Large intestine (tissue), 12 donors: ENCODE measurements at places on chromosomes 2 and 18. TPM values are rescaled to one million over a fixed set of nuclear protein-coding genes. Genes with fewer than 3 reads are reported as not detected.
A peak's percentile ranks its signal among the peaks of the same experiment; 100 is the strongest.

DNA sequence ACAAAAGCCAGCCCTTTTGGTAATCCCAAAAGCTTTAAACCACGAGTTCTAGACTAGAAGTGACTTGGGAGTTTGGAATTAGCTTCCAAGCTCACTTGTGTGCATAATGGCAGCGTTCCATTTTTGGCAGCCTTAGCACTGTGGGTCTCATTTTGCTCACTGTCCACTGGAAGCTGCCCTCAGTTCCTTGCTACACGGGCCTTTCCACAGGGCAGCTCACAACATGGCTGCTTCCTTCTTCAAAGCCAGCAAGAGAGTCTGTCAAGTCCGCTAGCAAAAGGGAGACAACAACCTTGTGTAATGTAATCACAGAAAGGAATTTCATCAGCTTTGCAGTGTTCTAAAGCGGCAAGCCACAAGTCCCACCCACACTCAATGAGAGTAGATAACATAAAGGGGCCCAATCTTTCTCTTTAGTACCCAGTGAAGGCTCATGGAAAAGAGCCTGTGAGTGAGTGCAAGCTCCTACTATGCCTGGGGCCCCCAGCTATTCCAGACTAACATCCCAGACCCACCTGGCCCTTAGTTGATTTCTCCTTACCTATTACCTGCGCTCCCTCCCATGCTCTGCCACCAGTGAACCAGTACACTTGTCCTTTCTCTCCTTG is 239.7 kb upstream of the FBXO11 start:
- H3K4me1 ChIP-seq = peaks cover 5% of the 10 kb centered on the region
- peak; percentile 74 for DNase-seq
- no peaks in the 10 kb centered on the region for H3K36me3 ChIP-seq
- H3K4me3 ChIP-seq = no peak overlapping the region
- no peaks in the 10 kb centered on the region for H3K27me3 ChIP-seq
- H3K27ac ChIP-seq = peak overlapping the region; percentile 41

- H3K27ac ChIP-seq = no peak overlapping the region
- no peaks in the 10 kb centered on the region for H3K4me1 ChIP-seq
- no peaks in the 10 kb centered on the region for H3K36me3 ChIP-seq
- no peak overlapping the region for H3K4me3 ChIP-seq
- H3K27me3 ChIP-seq = no peaks in the 10 kb centered on the region
- DNase-seq = no peak
Measured at GRCh38 chr2:46806526-46806925, 109.1 kb downstream of the MCFD2 start.

DNA sequence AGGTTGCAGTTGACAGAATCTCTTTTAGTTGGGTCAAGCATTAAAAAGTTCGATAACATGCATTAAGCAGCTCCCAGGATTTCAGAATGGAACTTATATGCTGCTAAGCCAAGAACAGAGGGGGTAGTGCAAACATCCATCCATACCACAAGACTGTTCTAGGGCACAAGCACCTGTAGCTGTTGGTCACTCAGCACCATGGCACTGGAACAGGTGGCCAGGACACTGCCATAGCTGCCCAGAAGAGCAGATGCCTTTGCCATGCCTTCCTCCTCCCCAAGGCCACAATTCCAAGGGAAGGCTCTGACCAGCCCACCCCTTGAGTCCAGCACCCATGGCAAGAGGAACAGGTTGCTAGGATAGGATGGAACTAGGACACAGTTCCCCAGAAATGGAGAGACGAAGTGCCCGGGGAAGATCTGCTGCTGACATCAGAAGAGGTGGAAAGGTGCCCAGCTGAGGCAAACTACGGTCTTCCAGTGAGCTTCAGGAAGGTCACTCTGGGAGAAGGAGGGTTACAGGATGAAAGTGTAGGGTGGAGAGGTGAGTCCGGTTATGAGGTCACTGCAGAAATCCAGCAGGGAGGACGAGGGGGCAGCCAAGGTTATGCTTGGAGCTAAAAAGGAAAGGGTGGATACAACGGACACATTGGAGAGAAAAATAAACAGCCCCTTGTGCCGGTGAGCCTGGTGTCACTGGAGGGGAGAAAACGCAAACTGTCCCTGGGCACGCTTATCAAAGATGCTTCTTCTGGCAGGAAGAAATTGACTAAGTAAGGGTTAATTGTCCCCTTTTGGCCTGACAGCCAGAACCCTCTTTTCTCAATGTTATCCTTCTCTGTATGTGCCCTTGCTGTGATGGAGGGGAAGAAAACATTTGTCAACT is 41.9 kb downstream of the C1QL2 start:
- H3K27me3 ChIP-seq = peaks cover 18% of the 10 kb centered on the region
- no peak for DNase-seq
- H3K4me3 ChIP-seq = no peak overlapping the region
- no peaks in the 10 kb centered on the region for H3K4me1 ChIP-seq
- H3K27ac ChIP-seq = no peak overlapping the region

DNA sequence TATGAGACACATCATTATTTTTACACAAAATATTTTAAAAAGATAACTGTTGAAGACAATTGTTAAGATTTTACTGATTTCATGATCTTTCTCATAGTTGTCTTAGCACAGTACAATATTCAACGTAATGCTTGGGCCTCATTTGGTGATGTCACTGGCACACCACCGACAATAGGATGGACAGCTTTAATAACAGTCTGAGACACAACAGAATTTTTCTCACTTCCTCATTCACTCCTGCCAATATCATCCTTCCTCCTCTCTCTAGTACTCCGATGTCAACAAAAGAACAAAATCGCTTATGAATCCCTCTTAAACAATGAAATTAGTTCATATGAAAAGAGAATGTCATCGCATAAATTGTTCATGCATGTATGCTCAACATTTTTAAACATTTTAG is 461.9 kb upstream of the CDH7 start:
- no peaks in the 10 kb centered on the region for H3K27me3 ChIP-seq
- H3K27ac ChIP-seq = no peak overlapping the region
- no peak overlapping the region for H3K4me3 ChIP-seq
- no peak for DNase-seq
- H3K4me1 ChIP-seq = no peaks in the 10 kb centered on the region

DNA sequence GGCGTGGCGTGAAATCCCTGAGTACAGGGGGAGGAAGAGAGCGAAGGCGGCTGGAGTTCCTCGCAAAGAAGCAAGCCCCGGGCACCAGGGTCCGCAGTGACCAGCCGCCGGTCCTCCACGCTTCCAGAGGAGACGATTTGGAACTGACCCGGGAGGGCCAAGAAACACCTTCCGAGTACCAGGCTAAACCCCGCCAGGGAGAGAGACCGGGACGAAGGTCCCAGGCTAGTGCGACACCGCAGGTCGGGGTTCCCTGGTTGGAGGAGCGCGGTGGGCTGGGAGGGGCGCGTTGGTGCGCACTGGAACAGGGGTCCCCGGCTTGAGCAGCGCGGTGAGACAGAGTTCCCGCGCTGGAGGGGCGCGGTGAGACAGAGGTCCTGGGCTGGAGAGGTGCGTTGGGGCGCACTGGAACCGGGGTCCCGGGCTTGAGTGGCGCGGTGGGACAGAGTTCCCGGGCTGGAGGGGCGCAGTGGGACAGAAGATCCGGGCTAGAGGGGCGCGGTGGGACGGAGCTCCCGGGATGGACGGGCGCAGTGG is 901 bp downstream of the WDFY1 start:
- no peaks in the 10 kb centered on the region for H3K27me3 ChIP-seq
- H3K4me3 ChIP-seq = peak overlapping the region; percentile 93
- H3K4me1 ChIP-seq = peaks cover 18% of the 10 kb centered on the region
- no peaks in the 10 kb centered on the region for H3K36me3 ChIP-seq
- H3K27ac ChIP-seq = peak overlapping the region; percentile 83

GRCh38 chr2:210964141-210964764 is 407.9 kb downstream of the CPS1 start:
- H3K4me3 ChIP-seq = no peak overlapping the region
- DNase-seq = no peak
- no peaks in the 10 kb centered on the region for H3K4me1 ChIP-seq
- H3K36me3 ChIP-seq = no peaks in the 10 kb centered on the region
- no peak overlapping the region for H3K27ac ChIP-seq
- no peaks in the 10 kb centered on the region for H3K27me3 ChIP-seq

- H3K36me3 ChIP-seq = no peaks in the 10 kb centered on the region
- H3K27ac ChIP-seq = no peak overlapping the region
- H3K4me1 ChIP-seq = no peaks in the 10 kb centered on the region
- no peak for DNase-seq
Measured at GRCh38 chr2:62334440-62335058, 138.6 kb downstream of the B3GNT2 start.

DNA sequence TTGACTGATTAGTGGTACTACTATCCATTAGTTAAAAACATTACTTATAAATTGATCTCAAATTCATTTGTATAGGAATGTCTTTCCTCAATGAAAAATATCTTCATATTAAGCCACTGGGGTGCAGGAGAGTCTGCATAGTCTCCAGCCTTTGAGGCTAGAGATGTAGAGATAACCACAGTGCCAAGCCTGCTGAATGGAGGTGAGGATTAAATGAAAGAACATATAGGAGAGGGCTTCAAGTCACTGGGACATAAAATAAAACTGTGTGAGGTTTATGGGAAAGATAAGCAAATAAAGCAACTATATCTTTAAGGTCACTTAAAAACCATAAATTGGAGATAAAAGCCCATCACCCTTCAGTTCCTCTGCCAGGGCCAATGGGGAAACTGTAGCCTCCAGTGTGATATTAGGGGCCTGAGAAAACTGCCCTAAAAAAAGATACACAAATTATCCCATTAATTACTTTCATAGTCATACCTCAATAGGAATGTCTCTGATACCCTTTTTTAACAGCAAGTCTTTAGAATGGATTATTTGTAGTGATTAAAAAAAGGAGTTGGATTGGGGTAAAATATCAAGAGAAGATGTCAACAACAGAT is 27.6 kb downstream of the GALNT3 start:
- H3K4me1 ChIP-seq = no peaks in the 10 kb centered on the region
- no peaks in the 10 kb centered on the region for H3K27me3 ChIP-seq
- peaks cover 6% of the 10 kb centered on the region for H3K36me3 ChIP-seq
- no peak overlapping the region for H3K4me3 ChIP-seq
- no peak overlapping the region for H3K27ac ChIP-seq
- no peak for DNase-seq

GRCh38 chr2:64863097-64863820 is 125.9 kb upstream of the SLC1A4 start:
- no peak for DNase-seq
- peaks cover 11% of the 10 kb centered on the region for H3K27me3 ChIP-seq
- no peak overlapping the region for H3K4me3 ChIP-seq
- H3K4me1 ChIP-seq = peaks cover 17% of the 10 kb centered on the region
- H3K36me3 ChIP-seq = no peaks in the 10 kb centered on the region

DNA sequence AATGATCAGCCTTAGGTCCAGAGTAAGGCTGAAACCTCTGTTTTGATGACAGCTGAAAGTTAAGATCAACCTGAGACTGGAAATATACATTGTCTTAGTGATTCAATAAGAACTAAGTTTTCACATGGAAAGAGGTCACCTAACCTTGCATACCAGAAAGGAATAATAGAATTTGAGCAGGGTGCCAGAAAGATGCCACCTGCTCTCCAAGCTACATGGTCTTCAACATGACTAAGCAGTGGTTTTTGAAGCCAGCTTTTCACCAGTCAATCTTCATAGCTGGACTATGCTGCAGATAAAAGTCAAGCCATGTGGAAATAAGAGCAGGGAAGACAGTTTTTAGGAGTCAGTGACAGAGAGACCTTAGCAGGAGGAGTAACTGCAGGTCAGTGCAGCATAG is 589.4 kb upstream of the SYT4 start:
- H3K4me3 ChIP-seq = no peak overlapping the region
- no peaks in the 10 kb centered on the region for H3K4me1 ChIP-seq
- H3K36me3 ChIP-seq = no peaks in the 10 kb centered on the region

- no peaks in the 10 kb centered on the region for H3K27me3 ChIP-seq
- H3K36me3 ChIP-seq = no peaks in the 10 kb centered on the region
- DNase-seq = no peak
- no peaks in the 10 kb centered on the region for H3K4me1 ChIP-seq
- H3K27ac ChIP-seq = no peak overlapping the region
- H3K4me3 ChIP-seq = no peak overlapping the region
Measured at GRCh38 chr2:140348826-140349225, 1568.6 kb upstream of the NXPH2 start.

GRCh38 chr2:19360266-19360965 is 2.0 kb upstream of the OSR1 start:
- H3K27ac ChIP-seq = no peak overlapping the region
- no peaks in the 10 kb centered on the region for H3K36me3 ChIP-seq
- H3K4me1 ChIP-seq = peaks cover 31% of the 10 kb centered on the region

ZNF804A gene
- polyA plus RNA-seq = 6.4 TPM

ACVR1C gene
- 25.6 TPM for polyA plus RNA-seq

CAPN13 gene
- 19.7 TPM for polyA plus RNA-seq

RFX8 gene
- polyA plus RNA-seq = 0.39 TPM

RNF125 gene
- polyA plus RNA-seq = 11.7 TPM

PKDCC gene
- 247 TPM for polyA plus RNA-seq

MREG gene
- 5.5 TPM for polyA plus RNA-seq
